ENCODE measurements at places on chromosomes 7 and 10.

DNA sequence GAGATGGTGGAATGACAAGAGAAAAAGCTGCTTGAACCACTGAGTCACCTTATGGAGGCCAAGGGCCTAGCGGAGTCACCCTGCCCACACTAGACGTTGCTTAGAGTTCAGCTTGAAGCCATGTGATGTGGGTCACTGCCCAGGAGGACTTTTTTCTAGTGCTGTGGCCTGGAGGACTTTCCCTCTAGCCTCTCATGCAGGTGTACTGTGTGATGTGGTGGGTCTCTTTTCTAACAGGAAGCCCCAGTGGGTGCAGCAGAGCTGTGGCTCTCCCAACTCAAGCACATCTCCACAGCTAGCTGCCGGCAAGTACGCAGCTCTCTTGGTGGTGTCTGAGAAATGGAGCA lies 13.6 kb downstream of the POR start:
- no peak for DNase-seq

DNA sequence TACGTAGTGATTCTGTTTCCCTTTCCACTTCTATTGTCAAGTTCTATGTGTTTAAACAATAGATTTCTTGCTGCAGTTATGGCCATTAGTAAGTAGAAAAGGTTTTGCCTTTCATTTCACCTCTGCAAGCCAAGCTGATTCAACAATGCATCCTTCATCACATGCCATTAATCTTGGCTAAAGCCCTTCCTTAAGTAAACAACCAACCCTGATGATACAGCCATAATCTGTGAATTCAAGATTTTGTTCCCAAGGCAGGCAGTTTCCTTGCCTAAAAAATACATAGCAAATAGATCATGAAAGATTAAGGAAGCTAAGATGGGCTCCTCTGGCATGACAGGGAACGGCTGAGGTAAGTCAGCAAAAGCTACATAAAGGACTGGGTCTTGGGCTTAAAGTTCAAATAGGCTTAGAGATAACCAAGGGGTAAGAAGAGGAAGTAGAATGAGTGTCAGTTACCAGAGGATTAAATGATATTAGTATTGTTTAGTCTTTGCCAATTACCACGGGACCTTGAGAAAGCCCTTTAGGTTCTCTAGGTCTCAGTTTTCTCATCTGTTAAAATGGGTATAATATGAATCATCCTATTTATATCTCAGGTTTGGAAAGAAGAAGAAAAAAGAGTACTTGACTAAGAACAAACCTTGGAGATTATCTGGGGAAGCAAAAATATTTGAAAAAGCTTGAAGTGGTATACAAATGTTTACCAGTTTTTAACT lies 35.9 kb upstream of the ANK3 start:
- DNase-seq, result no peak

GRCh38 chr7:47026780-47027361 lies 555.0 kb downstream of the TNS3 start:
- DNase-seq, result no peak

DNA sequence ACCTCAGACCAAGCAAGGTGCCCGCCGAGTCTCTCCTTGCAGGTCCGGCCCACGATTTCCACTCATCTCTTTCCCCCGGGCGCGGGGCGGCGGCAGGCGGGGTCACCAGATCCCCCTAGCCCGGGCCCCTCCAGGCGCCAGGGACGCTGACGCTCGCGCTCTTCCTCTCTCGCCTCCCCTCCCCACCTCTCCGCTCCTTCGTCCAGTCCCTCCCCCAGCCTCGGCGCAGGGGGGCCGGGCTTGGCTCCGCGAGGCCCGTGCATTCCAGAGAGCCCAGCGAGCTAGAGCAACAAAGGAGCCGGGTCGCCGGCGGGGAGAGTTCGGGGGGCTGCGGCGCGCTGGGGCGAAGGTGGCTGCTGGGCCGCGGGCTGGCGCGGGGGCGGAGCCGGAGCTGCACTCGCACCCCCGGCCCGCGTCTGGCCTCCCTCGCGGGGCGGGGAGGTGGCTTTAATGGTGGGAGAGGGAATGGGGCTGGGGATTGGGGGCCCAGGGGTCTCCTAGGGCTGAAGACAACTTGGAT lies at the start of gene SMO:
SMO (plus strand) TSS at position 262 of the 520 bp plus-strand sequence. CDS start 519 bp downstream, outside the sequence.
- DNase-seq, result peak; percentile 83

DNA sequence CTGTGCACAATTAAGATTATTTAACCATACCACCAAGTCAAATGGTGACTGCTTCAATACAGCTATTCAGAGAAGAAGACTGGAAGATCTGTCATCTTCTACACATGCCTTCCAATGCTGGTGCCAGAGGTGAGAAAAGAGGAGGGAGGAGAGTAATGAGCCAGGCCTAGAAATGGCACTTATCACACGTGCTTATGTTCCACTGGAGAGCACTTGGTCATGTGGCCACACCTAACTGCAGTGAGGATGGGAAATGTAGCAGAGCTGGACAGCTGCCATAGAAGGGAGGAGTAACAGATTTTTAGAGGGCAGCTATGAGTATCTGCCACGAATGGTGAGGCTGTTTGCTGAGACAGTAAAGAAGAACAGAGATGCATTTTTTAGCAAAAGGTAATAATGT lies 77.1 kb downstream of the MPLKIP start:
- DNase-seq, result no peak

DNA sequence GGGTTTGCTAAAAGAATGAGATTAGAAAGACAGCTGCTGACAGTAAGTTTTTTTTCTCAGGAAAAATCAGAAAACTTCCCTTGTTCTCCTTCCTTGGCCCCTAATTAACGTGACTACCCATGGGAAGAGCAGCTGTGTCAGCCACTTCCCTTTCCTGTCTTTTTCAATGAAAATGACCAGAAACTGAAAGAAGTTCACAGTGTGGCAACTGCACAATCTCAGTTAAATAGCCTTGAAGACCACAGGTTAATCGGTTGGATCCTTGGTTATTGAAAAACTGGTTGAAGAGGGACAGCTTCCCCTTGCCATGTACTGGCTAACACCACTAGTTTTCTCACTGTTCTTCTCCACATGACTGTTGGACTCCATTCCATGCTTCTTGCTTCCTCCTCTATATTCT lies 148.8 kb upstream of the AGR3 start:
- DNase-seq, result no peak

DNA sequence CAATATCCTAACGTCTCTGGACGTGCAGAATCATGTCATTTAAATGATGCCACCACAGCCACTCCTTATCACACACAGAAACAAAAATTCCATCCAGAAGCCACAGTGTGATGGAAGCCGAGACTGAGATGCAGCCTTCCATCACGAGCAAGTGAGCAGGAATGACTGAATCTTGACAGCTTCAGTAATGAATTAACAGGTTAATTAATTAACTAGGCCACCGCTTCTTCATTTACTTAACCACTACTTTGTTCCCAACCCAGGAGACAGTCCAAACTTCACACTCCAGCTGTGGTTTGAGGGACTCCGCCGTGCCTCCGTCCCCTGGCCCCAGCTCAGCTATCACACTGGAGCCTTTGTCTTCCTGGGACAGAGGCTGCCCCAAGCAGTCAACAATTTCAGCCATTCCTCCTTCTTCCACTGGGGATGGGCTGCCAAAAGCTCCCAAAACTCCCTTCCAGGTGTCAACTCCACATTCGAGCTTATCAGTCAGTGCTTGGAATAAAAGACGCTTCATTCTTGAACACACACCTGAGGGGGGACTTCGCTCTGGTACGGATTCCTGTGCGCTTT lies 65.9 kb downstream of the FGFR2 start:
- no peak for DNase-seq

GRCh38 chr7:47570649-47571050 lies 11.3 kb downstream of the TNS3 start:
- DNase-seq, result no peak

- no peak for DNase-seq
Measured at GRCh38 chr7:46619723-46620310, 698.7 kb upstream of the IGFBP3 start.

DNA sequence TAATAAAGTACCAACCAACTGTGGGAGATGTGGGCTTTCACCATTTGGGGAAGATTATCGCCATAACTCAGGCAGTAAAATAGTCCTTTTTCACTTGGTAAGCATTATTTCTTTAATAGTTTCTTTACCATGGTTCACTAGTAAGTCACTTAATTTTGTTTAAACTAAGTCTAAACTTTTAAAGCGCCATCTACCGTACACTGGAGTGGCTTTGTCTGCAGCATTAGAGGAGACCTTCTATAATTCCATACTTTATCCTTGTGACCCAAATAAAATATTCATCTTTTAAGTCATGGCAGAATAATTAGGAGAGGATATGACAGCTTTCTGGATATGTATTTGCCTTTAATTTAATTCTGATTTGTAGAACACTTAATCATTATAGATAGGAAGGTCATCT lies 468.0 kb downstream of the MAGI2 start:
- DNase-seq, result no peak

DNA sequence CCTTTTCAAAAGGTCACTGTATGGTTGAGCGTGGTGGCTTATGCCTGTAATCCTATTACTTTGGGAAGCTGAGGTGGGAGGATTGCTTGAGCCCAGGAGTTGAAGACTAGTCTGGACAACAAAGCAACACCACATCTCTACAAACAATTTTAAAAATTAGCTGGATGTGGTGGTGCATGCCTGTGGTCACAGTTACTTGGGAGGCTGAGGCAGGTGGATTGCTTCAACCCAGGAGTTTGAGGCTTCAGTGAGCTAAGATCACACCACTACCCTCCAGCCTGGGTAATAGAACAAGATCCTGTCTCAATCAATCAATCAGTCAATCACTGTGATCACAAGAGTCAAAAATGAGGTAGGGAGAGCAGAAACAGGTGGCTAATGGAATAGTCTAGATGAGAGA lies 97.0 kb downstream of the SUGCT start:
- DNase-seq, result no peak

DNA sequence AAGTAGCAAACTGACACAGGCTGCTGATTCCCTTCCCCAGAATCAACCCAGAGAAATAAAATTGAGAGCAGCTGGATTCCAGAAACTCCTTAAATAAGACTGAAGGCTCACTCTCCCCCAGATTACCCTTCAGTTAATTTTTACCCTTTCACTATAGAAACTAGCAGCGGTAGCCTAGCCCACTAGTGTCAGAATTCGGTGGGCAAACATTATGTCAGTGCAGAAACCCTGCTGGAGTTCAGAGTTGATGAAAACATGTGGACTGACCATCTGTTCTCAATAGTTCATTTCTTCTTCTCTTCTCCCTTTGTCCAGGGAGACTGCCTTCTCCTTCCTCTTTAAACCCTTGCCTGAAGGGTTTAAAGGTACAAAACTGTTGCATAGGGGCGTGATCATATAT lies 100.1 kb downstream of the PODXL start:
- no peak for DNase-seq

GRCh38 chr10:132511121-132512051 lies 26.2 kb upstream of the INPP5A start:
- no peak for DNase-seq

GRCh38 chr7:91608606-91609005 lies 271.9 kb downstream of the MTERF1 start:
- no peak for DNase-seq

DNA sequence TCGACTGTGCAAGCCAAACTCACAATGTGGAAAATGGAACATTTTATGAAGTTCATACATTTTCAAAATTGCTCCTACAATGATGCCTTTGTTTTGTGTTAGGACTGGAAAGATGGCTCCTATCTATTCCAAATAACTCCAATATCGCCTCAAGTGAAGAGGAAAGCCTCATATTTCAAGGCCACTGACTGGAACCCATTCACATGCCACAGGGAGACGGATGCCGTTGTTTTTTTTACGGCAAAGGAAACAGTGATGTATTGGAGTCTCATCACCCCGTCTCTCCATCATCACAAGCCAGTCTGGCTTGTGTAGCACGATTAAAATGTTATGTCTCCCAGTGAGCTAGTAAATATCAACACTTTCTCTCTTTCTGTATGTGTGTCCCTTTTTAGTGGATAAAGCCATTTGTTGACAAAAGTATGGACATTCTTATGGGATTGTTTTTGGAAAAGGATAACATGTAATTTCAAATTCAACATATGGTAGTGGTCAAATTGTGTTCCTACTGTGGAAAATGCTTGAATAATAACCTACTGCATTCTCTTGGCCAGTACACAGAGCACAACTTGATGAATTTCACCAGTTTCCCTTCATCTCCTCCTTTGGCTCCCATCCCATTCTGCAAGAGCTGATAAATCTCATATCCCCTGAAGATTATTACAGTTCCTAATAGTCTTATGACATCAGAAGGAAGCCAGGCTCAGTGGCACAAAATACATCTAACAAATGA lies 109.5 kb upstream of the PITRM1 start:
- no peak for DNase-seq

GRCh38 chr10:87753995-87754866 lies 63.8 kb downstream of the ATAD1 start:
- no peak for DNase-seq

DNA sequence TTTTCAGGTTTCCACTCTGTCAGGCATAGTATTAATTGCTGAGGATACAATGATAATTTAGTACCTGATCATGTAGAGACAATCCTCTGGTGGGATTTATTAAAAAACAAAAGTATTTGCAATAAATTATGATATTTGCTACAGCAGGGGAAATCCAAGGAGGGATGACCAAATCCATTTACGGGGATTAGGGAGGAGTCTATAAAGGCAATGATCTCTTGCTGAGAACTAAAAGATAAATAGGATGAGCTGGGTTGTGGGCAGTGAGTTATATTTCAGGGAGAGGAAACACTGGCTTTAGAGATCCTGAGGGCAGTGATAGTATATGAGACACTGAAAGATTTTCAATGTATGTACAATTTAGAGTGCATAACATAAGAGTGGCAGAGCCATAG lies 305.5 kb downstream of the GPR37 start:
- DNase-seq, result no peak

- no peak for DNase-seq
Measured at GRCh38 chr10:64732372-64732957, 1211.3 kb downstream of the REEP3 start.

- DNase-seq, result no peak
Measured at GRCh38 chr7:141676618-141677017, 25.3 kb downstream of the DENND11 start.

DNA sequence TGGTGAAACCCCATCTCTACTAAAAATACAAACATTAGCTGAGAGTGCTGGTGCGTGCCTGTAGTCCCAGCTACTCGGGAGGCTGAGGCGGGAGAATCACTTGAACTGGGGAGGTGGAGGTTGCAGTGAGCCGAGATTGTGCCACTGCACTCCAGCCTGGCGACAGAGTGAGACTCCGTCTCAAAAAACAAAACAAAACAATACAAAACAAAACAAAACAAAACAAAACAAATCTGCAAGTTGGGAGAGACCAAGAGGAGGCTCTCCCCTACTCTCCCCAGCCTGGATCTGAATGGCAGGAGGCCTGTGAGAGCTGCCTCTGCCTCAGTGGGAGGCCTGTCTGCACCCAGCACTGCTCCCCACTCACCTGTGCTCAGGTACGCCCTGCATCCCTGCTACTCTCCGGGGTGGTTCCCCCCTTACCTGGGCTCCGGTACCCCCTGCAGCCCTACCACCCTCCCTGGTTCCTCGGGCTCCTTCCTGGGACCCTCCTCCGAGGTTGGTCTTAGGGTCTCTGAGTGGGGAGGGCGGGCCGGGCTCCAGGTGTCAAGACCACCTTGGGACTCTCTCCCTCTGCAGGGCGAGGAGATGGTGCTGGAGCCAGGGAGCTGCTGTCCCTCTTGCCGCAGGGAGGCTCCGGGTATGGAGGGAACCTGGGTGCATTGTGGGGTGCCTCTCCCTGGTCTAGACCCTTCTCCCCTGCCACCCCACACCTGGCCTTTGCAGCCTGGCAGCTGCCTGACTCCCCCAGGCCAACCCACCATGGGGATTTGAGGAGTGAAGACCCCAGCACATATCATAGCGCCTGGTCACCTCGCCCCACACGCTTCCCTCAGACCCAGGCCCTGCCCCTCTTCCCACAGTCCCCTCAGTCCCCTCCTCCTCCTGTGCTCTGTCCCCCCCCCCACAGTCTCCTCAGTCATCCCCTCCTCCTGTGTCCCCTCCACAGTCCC lies 9.5 kb upstream of the ZNF862 start:
- DNase-seq, result no peak

- DNase-seq, result no peak
Measured at GRCh38 chr10:121788115-121788514, 139.7 kb downstream of the ATE1 start.
